ENCODE measurements at places on chromosomes 3 and 15.
A peak's percentile ranks its signal among the peaks of the same experiment; 100 is the strongest.

- no peaks in the 10 kb centered on the region for H3K27me3 ChIP-seq
- H3K27ac ChIP-seq: no peak overlapping the region
- no peak overlapping the region for H3K4me3 ChIP-seq
- DNase-seq: no peak
Measured at GRCh38 chr15:92051716-92052115, 198.2 kb downstream of the SLCO3A1 start.

- no peaks in the 10 kb centered on the region for H3K27me3 ChIP-seq
- no peak overlapping the region for H3K27ac ChIP-seq
- no peaks in the 10 kb centered on the region for H3K36me3 ChIP-seq
- no peak for DNase-seq
- no peak overlapping the region for H3K4me3 ChIP-seq
Measured at GRCh38 chr15:76973906-76974305, 21.0 kb upstream of the PSTPIP1 start.

GRCh38 chr3:138323971-138324370 is 5.7 kb downstream of the NME9 start:
- no peak overlapping the region for H3K27ac ChIP-seq
- H3K4me1 ChIP-seq: no peaks in the 10 kb centered on the region
- H3K27me3 ChIP-seq: no peaks in the 10 kb centered on the region
- DNase-seq: no peak

DNA sequence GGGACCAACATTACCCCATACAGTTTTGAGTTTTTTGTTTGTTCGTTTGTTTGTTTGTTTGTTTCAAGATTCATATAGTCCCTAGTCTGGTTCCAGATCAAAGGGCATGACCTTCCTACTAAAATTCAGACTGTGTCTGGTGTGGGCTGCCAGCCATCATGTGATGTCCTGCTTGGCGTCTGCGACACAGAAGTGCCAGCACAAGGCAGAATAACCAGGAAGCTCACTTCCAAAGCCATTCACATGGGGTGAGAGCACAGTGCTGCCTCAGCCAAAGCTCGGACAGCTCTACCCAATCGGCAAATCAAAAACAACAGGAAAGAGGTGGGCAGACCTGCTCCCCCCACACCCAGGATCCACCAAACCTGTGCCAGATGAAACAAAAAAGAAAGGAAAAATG is 142.6 kb upstream of the THBS1 start:
- no peaks in the 10 kb centered on the region for H3K4me1 ChIP-seq
- no peaks in the 10 kb centered on the region for H3K27me3 ChIP-seq
- no peak for DNase-seq
- H3K27ac ChIP-seq: no peak overlapping the region
- H3K4me3 ChIP-seq: no peak overlapping the region

DNA sequence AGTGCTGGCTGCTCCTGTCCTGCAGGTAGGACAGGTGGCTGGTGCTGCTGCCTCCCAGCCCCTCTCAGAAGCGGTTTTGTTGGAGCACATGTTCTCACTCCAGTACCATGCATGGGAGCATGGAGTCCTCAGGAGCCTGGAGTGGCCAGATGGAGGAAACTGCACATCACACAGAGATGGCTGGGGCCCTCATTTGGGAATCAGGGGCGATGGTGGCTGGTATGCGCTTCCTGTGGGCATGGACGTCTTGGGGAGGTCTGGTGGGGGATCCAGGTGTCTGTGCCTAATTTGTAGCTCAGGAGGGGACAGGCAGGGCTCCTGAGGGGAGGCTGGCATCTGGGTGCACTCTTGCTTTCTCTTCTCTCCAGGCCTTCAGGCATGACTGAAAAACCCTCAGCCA is 168.2 kb downstream of the KLF13 start:
- no peak for DNase-seq
- no peak overlapping the region for H3K27ac ChIP-seq
- no peaks in the 10 kb centered on the region for H3K27me3 ChIP-seq

GRCh38 chr15:40806672-40807027 is 239 bp upstream of the ZFYVE19 start:
- H3K4me3 ChIP-seq: peak overlapping the region; percentile 100
- no peaks in the 10 kb centered on the region for H3K27me3 ChIP-seq
- peaks cover 9% of the 10 kb centered on the region for H3K4me1 ChIP-seq
- no peaks in the 10 kb centered on the region for H3K36me3 ChIP-seq
